ENCODE measurements at places on chromosomes 7 and 10.

GRCh38 chr7:26556061-26556881 is 264.6 kb downstream of the SNX10 start:
- no peak for DNase-seq

DNA sequence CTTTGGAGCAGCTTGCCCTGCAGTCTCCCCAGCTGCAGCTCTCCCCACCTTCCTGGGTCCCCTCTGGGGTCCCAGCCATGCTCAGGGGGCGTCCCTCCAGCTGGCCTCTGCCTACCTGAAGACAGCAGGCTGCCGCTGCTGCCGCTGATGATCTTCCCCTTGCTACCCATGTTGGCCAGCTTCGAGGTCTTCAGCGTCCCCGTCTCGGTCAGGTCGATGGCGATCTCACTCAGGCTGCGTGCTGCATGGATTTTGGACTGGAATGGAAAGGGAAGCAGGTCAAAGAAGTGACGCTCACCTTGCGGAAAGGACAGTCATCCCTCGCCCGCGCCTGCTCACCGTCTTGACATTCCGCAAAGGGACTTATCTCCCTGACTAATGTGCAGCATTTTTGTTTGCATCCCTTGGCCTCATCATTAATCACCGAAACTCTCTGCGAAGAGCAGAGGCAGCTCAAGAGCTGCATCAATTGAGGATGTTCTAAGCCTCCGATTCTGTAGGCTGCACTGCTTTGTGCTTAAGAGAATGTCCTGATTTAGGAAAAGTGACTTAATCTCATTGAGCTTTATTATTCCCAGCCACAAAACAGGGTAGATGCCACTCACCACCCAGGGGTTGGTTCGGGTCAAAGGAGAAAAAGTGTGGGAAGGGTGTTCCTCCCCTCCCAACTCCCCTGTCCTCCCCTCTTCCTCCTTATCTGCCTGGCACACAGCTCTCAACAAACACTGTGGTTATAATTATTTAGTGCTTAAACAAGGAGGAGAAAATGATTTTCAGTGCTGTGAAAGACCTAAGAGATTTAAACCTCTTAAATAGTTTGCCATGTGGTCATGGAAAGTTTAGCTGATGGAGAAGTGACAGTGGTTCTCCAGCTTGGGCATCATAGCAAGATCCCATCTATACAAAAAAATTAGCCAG is 107.3 kb downstream of the PRPF18 start:
- DNase-seq: no peak

DNA sequence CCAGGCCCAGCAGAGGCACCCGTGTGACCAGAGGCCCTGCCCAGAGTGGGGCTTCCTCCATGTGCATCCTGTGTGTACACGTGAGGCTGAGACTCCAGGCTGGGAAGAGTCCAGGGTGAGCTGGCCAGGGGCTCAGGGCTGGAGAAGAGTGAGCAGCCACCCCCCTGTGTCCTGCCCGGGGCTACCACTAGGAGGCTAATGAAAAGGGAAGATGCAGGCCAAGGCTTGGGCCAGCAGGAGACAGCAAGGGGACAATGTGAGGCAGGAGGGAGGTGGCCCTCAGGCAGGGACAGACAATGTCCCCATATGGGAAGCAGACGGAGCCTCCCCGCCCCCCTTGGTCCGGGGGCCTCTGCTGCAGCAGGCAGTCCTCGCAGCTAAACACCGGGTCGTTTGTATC is 102.0 kb downstream of the HIF1AN start:
- no peak for DNase-seq

DNA sequence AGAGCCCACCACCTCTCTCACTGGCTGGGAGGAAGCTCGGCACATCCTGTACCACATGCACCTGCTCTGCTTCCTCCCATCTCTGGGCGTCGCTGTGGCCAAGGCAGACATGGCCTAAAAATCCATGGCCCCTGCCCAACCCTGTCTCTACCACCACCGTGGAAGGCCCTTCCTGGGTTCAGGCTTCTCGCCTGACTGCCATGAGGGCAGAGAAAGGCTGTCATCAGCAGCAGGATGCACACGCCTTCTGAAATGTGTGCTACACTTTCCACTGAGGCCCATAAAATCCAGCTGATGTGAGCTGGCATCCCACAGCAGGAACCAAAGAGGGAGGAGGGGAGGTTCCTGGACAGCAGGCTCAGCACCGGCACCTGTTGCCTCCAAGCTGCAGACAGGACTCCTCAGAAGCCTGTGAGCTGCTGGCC is 93.4 kb downstream of the PTPRN2 start:
- DNase-seq: no peak

GRCh38 chr10:101748496-101748895 is 27.4 kb downstream of the FGF8 start:
- DNase-seq: no peak

DNA sequence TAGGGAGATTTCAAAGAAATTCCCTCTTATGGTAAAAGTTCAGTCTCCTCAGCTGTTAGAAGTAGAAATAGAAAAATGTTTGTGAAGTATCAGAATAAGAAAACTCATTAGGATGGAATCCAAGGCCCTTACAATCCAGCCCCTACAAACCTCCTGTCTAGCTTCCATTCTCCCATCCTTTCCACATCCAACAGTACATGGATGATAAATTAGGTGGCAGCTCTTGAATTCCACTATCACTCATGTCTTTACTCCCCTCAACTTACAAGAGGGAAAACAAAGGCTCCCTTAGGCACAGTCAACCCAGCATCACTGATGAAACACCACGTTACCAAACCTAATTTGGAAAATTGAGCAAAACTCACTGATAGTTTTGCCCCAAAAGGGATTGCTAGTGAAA is 23.0 kb downstream of the FAM13C start:
- no peak for DNase-seq

DNA sequence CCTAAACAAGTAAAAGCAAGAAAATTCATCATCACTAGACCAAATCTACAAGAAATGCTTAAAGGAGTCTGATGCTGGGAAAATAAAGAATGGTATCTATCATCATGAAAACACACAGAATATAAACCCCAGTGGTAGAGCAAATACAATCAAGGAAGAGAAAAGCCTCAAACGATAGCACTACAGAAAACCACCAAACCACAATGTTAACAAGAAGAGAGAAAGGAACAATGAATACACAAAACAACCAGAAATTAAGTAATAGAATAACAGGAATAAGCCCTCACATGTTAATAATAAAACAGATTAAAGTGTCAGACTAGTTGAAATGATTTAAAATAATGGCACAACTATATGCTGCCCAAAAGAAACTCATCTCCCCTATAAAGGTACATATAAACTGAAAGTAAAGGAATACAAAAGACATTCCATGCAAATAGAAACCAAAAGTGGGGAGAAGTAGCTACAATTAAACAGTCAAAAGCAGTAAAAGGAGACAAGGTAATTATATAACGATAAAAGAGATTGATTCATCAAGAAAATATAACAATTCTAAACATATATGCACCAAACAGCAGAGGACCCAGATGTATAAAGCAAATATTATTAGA is 77.3 kb downstream of the JMJD1C start:
- DNase-seq: no peak

DNA sequence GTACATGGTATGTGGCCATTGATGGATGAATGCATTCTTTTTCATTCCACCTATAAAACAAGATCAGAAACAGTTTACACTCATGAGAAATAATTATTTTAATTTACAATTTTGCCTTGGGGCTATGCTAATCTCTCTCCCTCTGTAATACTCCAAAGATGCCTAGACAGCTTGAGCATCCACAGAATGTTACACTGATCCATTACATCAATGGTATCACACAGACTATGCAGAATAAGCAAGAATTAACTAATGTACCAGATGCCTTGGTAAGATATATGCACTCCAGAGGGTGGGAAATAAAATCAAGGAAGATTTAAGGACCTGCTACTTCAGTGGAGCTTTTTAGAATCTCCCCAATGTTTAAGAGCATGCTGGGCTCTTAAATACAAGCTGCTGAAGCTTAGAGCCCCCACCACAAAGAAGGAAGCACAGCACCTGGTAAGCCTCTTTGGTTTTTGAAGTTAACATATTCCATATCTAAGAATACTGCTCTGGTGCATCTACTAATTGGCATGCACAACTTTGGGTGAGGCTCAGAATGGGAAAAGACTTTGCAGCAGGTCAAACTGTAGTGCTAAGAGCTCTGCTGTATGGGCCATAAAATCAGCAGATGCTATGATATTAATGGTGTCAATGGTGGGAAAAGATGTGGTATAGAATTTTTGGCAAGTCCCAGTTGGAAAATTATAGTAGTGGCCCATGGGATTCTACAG is 219.6 kb downstream of the SLC25A13 start:
- no peak for DNase-seq

GRCh38 chr10:71667387-71667752 is 52.2 kb downstream of the C10orf105 start:
- no peak for DNase-seq

DNA sequence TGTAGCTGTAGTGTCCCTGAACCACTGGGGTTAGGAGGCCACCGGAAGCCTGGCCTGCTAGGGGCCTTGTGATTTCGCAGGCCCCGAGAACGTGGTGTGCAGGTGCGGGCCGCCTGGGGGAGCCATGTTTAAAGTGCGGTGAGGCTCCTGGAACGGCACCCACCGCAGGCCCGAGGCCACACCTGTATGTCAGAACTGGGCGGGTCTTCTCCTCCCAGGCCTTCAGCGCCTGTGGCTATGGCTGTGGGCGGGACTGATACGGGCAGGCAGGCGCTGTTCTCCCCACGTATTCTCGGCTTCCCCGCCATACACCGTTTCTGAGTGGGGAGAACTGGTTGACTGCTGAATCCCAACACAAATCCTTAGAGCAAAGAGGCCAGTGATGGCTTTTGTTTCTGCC is 74.8 kb downstream of the DNAJB6 start:
- no peak for DNase-seq

GRCh38 chr10:120453886-120454285 is 3.1 kb upstream of the PLPP4 start:
- DNase-seq: no peak

- DNase-seq: no peak
These were observed 664 bp downstream of the CPA1 start for GRCh38 chr7:130380861-130381455.

- peak; percentile 82 for DNase-seq
These were observed 67.4 kb downstream of the HHEX start for GRCh38 chr10:92757066-92757710.

GRCh38 chr7:143043391-143043790 is 8.8 kb upstream of the OR6V1 start:
- no peak for DNase-seq

- no peak for DNase-seq
These were observed 35.4 kb upstream of the NPFFR1 start for GRCh38 chr10:70319183-70319582.

DNA sequence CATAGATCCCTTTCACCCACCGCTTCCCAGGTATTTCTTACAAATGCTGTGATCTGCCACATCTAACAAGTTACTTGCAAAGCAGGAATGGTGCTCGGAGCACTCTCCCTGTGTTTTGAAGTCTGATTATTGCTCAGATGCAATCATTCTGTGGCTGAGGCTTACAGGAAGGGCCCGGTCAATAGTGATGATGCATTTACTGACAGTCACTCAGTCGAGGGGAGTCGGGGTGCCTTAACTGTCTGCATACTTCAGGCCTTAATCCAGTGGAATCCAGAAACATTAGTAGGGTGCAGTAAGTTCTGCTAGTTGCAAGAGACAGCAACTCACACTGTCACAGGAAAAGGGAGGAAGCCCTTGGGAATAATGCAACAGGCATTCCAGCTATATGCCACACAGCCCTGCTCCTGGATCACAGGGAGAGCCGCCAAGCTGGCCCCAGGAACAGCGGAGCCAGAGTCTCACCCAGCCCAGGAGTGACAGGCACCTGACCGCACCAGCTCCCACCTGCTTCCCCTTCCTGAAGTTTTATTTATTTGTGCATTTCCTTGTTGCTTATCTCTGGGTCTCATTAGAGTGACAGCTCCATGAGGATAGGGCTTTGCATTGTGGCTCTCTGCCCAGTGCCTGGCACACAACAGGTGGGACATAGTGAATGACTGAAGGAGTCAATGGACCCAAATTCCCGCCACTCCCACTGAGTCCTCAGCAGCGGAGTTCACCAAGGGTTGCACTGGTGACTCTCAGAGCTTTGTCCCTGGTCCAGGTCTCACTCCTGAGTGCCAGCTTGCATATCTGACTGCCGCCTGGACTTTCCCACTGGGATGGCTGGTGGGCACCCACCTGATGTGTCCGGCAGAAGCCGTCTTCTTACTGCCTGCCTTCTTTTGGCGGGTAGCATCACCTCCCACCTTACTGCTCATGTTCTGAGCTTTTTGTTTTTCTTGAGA is 212.5 kb upstream of the SH2B2 start:
- no peak for DNase-seq

GRCh38 chr10:112365014-112365432 is 8.9 kb upstream of the ACSL5 start:
- DNase-seq: no peak

DNA sequence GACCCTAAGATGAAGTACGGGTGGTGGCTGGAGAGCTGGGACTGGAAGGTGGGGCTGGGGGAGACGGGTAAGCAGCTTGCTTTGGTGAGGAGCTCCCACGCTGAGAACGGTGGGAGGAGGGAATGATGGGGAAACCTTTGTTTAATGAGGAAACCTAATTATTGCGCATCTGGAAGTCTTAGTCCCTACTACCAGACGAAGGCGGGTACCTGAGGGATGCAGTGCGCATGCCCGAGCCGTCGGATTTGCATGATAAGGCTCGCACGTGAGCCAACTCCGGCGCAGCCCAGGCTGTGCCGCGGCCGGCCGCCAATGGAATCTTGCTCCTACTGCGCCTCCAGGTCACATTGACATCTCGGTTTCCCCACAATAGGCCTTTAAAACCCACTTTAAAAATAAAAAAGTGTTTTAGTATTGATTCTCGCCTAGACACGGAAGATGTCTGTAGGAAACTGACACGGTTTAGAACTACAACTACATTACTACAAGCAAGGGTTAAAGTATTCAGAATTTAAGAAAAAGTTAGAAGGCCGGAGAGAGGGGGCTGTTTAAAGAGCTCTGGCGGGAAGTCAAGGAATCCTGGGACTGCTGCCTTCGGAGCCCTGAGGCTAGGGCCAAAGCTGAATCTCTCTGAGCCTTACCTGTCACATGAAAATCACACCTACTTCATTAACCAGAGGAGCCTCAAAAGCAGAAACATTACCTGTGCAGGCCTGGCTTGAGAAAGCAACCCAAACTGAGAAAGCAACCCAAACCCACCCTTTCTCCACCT is 12.1 kb upstream of the DLX6 start:
- DNase-seq: no peak

DNA sequence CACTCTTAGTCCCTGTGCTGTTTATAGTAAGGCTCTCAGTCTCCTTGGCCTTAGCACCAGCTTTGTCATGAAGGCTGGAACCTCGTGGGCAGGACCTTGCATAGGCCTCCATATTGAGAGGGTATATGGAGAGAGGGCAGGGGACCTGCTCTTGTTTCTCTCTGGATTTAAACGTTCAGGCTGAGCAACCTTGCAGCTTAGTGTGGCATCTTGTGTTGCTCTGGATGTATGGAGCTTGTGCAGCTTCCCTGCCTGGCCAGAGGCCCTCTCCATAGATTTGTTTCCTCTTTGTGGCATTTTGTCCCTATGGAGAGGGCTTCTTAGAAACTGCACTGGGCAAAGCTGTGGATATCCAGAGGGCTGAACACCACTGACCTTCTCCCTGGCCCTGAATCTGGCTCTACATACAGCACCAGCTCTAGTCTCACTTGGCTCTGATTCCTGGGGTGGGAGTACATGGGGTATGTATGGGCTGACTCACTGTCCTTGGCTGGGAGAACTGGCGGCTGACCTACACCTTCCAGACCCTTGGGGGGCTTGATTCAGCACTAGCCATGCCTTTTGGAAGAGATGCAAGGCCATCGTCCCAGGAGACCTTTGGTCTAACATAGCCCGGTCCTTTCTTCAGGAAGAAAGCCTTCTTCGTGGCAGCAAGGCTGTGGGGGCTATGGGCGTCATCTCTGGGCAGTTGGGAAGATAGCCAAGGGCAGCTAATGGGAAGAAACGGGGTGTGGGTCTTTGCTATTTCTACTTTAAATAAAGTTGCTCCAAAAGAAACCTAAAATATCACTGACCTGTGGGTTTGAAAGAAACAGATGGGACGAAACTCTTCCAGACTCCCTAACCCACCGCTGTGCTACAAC is 30.5 kb downstream of the ITPRIP start:
- no peak for DNase-seq
